Right lung (tissue), 10 donors: ENCODE measurements at places on chromosomes 6 and 20. TPM values are rescaled to one million over a fixed set of nuclear protein-coding genes. Genes with fewer than 3 reads are reported as not detected.

Gene MYT1
- polyA plus RNA-seq, result 0.21 TPM

Gene PHF10
- polyA plus RNA-seq, result 114 TPM

Gene SLC22A7
- 0.24 TPM for polyA plus RNA-seq

GRCh38 chr6:166562726-166563125 is 23.8 kb downstream of the RAMACL start:
- no peak for DNase-seq

DNA sequence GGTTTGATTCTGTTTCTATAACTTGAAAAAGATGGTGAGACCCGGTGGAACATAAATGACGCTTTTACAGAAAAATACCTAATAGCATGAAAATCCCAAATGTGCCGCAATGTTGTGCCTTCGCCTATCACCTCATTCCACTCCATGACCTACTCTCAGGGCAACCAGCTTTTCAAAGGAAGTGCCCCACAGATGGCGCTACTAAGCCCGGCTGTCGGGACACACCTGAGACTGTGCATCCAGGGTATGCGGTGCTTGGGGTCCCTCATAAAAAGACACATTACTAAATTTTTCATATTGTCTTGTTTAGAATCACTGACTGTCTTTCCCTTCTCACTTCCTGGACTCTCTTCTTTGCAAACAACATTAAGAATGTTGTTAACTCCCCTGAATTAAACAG is 145.5 kb upstream of the RPS6KA2 start:
- no peak for DNase-seq

- no peak for DNase-seq
These were observed 151.9 kb upstream of the CARMIL1 start for GRCh38 chr6:25127076-25127837.

DNA sequence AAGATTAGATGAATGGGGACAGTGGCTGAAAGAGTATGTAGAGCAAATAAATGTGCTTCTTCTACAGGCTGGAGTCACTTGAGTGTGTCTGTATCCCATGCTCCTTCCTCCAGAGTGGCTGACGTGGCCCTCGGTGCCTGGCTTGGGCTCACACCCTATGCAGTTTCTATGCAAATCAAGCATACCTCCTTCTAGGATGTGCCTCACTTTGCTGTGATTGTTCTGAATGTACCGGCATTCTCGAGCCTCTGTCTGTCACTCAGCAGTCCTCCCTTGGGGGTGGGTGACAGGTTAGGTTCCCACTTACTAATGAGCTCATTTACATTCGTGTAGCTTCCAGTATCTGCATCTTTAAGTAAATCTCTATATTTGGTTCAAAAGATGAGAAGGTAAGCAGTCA is 55.1 kb upstream of the HDDC2 start:
- no peak for DNase-seq

GRCh38 chr20:38863024-38863851 is 57.7 kb downstream of the PPP1R16B start:
- DNase-seq, result no peak

GRCh38 chr6:14925699-14926026 is 320.2 kb upstream of the JARID2 start:
- DNase-seq, result no peak

DNA sequence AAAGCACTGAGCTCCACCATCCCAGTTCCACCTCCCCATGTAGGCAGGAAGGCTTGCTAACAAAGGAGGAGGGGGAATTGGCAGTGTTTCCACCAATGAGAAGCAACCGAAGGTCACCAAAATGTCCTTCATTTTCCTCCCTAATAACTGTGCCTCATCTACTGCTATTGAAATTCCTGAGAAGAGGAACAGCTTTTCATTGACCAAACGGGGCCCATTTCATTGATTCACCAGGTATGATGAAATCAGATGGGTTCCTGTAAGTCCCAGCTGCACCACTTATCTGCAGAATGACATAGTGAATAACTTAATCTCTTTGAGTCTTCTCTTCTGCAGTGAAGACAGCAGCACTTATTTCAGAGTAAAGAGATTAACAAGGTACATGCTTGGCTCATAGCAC is 17.3 kb downstream of the TREM1 start:
- DNase-seq, result no peak

DNA sequence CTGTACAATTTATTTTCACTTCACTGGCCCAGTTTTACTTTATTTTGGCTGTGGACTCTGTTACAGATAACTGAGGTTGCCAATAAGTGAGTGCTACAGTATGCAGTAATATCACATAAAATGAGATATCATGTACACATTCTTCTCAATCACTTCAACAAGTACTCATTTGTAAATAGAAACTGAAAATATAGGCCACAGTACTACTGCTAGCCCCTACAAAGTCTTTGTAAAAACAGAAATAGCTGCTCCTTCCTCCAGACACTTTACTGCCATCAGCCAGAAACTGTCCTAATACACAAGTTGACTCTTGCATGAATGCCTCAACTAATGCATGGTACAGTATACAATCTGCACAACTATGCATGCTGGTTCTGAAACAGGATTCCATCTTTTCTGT is 9.2 kb downstream of the DTNBP1 start:
- no peak for DNase-seq

- DNase-seq, result no peak
These were observed 15.2 kb upstream of the KCNK15 start for GRCh38 chr20:44730441-44730840.

GRCh38 chr6:41162687-41163418 is at the start of gene TREM2:
TSS of gene TREM2 (minus strand) at chr6:41163116. CDS start at chr6:41163082, 34 bp downstream.
- no peak for DNase-seq

DNA sequence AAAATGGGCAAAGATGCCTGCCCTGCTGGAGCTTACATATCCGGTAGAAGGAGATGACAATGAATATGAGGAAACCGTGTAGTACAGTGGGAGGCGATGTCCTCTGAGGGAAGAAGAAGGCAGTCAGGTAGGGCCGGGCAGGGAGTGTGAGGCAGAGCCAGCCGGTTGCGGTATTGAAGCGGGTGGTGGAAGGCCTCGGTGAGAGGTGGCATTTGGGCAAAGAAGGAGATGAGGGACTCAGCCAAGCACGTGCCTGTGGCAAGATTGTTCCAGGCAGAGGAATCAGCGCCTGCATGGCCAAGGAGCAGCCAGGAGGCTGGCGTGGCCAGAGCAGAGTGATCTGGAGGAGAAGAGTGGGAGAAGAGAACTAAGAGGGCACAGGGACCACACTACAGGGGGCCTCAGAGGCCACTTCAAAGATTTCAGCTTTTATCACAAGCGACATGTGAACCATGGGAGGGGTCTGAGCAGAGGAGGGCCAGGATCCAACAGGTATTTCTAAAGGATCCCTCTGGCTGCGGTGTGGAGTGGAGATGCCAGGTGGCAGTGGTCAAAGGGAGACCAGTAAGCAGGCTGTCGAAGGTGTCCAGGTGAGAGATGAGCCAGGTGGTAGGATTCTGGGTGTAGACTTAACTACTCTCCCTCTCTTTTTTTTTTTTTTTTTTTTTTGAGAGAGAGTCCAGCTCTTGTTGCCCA is 13.8 kb downstream of the MDFI start:
- no peak for DNase-seq

DNA sequence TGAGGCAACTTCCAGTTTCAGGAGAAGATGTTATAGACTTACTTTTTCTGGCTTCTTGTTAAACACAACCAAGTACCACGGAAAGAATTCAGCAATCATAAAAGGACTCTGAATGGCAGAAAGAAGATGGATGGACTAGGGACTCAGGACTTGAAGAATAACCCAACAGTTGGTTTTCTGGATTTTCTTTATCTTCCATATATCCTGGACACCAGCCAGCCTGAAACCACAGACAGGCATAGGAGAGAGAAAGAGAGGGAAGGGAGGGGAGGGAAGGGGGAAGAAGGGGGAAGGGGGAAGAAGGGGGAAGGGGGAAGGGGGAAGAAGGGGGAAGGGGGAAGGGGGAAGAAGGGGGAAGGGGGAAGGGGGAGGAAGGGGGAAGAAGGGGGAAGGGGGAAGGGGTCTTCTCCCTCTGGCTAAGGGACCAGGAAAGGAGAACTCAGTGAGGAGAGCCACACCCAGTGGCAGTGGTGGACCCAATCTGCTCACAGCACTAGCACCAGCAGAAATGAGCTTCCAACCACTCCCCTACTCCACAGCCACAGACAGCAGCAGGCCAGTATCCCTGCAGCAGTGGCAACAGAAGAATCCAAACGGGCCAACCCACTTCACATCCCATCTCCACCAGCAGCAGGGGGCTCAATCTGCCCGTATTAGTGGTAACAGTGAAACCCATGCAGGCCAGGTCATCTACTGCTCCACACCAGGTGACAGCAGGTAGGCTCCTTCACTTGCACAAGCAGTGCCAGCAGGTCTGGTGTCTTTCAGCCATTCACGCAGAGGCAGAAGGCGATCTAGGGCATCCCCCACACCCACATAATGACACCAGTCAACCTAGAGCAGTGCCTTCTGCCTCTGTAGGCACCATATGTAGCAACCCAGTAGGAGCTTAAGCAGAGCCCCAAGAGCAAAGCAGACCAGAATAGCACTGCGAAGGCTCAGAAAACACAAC is 78.6 kb downstream of the TRMT6 start:
- DNase-seq, result no peak

DNA sequence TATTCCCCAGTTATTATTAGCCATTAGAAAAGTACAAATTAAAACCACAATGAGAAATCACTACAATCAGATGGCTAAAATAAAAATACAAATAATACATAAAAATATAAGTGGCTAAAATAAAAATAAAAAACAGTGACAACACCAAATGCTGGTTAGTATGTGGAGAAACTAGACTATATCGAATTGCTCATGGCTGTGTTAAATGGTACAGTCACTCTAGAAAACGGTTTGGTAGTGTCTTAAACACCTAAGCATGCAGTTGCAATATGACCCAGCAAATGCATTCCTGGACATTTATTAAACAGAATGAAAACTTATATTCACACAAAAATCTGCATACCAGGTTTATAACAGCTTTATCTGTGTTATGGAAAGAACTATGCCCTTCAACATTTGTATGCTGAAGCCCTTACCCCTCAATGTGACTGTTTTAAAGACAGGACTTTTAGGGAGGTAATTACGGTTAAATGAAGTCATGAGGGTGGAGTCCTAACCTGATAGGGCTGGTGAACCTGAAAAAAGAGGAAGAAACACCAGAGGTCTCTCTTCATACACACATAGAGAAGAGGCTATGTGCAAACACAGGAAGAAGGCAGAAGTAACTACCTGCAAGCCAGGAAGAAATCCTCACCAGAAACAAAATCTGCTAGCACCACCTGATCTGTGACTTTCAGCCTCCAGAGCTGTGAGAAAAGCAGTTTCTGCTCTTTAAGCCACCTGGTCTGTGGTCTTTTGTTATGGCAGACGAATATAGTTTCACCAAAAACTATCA is 84.9 kb downstream of the ASCC3 start:
- no peak for DNase-seq

DNA sequence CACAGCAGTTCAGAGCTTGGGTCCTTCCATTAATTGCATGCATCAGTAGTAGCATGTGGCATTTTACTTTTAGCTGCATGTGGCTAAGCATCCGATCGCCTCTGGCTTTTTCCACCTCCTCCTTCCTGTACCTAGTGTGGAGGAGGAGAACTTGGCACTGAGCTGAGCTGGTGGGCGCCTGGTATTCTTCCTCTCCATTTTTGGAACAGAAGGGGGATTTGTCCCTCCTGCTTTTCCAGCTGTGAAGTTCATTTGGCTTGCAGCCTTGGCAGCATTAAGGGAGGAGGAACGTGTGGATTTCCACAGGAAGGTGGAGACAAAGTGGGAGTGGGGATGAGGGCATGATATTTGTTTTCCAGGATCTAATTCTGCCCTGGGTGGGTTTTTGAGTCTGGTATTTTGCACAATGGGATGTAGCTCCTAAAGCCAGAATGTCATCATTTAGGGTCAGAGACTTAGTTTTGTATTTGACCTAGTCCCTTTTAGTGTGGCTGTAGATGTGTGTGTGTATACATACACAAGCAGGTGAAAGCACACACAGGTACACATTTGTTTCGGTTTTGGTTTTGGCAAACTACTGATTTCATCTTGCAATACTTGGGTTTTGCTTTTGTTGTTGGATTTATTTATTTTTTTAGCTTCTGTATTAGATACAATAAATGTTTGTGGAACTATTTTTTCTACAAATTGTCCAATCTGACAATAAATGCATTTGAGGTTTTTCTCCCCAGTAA is 90.0 kb downstream of the SASH1 start:
- no peak for DNase-seq

DNA sequence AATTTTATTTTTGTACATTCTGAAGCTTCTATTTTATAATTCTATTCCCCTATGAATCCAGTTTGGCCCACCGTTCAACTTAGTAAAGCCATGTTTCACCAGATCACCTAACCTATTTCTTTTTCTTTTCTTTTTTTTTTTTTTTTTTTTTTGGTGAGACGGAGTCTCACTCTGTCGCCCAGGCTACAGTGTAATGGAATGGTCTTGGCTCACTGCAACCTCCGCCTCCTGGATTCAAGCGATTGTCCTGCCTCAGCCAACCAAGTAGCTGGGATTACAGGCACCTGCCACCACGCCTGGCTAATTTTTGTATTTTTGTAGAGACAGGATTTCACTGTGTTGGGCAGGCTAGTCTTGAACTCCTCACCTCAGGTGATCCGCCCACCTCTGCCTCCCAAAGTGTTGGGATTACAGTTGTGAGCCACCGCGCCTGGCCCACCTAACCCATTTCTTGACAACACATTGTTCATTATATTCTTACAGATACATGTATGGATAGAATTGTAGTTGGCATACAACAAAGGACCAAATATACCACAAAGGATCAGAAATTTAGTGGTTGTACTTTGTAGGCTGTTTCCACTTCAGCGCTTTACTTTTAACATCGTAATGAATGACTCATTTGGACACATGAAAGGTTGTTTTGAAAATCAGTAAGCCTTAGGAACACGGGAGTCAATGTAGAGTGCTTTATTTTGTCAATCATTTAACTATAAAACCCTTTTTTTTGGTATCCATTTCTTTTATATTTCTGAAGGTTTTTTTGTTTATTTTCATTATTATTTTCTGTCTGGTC is 63.2 kb downstream of the GJA1 start:
- DNase-seq, result no peak

- no peak for DNase-seq
These were observed 181.9 kb downstream of the TBC1D7 start for GRCh38 chr6:13146442-13146841.
